ENCODE measurements at places on chromosomes 2 and 18. TPM values are rescaled to one million over a fixed set of nuclear protein-coding genes. Genes with fewer than 3 reads are reported as not detected.

GPC1 gene
- 126 TPM for polyA plus RNA-seq

DNA sequence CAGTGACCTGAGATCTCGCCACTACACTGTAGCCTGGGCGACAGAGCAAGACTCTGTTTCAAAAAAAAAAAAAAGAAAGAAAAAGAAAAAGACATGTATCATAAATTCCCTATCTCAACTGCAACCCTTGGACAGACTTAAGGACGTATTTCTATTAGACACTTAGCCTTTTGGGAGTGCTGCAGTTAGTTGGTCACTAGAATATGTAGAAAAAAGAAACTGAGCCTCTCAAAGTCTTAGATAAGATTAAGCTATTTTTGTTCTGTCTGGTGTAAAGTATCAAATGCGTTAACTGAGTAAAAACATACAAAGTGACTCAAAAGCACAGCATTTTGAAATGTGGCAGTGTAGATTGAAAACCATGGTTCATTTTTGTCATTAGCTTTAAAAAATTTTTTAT, 7.3 kb downstream of the NBEAL1 start:
- DNase-seq = no peak

PJVK gene
- 1.5 TPM for polyA plus RNA-seq

TSPYL6 gene
- polyA plus RNA-seq = not detected

C2orf78 gene
- not detected for polyA plus RNA-seq
